ENCODE measurements at places on chromosomes 4 and X.

- no peak for DNase-seq
These were observed 15.7 kb downstream of the OFD1 start for GRCh38 chrX:13750204-13750603.

DNA sequence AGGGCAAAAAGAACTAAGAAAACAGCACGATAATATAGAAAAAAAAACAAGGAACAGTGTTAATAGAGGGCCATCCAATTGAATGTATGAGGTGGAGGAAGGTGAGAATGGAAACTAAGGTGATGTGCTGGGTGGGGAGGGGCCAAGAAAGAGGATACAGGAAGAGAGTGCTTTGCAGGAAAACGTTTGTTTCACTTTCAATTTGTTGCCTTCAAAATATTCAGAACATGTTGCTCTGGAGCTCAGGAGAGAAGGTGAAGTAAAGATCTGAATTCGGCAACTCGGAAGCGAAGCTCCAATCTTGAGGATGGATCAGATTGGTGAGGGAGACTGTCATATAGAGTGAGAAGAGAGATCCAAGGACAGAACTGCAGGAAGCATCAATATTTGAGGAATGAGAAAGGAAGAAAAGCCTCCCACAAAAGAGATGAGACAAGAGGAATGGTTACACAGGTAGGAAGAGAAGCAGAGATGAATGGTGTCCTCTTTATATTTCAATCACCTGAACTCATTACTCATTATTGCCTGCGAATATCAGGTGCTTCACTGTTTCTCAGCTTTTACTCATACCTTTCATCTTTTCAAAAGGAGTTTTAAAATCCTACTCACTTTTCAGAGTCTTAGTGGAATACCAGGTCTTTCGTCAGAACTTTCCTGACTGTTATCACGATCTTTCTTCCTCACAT, 14.7 kb upstream of the SEC24D start:
- no peak for DNase-seq

DNA sequence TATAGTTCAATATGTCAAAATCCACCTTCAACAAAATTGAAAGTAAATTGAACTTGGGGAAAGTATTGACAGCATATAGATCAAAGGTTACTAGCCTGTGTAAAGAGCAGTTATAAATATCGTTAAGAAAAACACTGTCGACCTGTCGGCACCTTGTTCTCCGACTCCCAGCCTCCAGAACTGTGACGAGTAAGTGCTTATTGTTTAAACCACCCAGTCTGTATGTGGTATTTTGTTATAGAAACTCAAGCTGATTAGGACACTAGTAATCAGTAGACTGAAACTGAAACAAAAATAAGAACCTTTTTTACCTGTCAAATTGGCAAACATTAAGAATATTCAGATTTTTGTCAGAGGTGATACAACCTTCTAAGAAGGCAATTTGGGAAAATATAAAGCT, 17.0 kb downstream of the HTT start:
- DNase-seq, result no peak

DNA sequence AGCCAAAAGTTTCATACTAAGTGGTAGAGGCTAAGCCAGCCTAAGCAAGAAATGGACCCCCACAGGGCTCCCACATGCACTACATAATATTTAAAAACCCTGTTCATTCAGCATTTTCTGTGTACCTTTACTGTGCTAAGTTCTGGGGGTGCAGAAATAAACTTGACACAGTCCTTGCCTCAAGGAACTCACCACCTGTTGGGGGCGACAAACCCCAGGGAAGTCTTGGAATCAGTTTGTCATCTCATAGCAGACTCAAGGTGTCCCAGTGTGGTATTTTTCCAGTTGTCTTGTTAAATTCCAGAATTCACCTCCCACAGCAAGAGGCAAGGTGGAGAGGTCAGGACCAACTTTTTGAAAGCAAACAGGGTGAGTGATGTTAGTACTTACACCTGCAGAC, 43.1 kb downstream of the ATG4A start:
- DNase-seq, result no peak

GRCh38 chrX:5898463-5898862, 330.2 kb downstream of the NLGN4X start:
- no peak for DNase-seq

GRCh38 chrX:12877386-12877785, 10.5 kb downstream of the TLR7 start:
- DNase-seq, result no peak

DNA sequence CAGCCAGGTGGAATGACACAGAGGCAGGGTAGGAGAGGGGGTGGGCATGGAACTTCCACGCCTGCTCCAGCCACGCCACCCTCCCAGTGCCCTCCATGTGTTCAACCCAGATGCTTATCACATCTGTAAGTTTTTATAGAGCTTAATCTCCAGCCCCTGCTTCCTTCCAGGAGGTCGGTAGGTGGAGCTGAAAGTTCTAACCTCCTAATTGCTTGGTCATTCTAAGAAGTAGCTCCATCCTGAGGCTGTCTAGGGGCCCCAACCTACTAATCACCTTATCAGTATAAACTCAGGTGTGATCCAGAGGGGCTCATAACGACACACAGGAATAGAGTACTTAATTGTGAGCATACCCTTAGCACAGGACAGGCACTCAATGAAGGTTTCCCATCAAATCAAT, 18.3 kb downstream of the QDPR start:
- DNase-seq, result no peak

- no peak for DNase-seq
These were observed 163.9 kb downstream of the KDR start for GRCh38 chr4:54961357-54961975.
